DMS153 (cell line): ENCODE measurements at places on chromosomes 2 and 18.

- DNase-seq: no peak
Observed at GRCh38 chr2:160697817-160698216, 204.2 kb upstream of the RBMS1 start.

- no peak for DNase-seq
Observed at GRCh38 chr2:219728991-219729487, 101.6 kb downstream of the SLC4A3 start.

GRCh38 chr2:3610881-3611505 lies 16.1 kb downstream of the COLEC11 start:
- no peak for DNase-seq

- no peak for DNase-seq
Observed at GRCh38 chr18:34991561-34991960, 49.7 kb upstream of the MAPRE2 start.

DNA sequence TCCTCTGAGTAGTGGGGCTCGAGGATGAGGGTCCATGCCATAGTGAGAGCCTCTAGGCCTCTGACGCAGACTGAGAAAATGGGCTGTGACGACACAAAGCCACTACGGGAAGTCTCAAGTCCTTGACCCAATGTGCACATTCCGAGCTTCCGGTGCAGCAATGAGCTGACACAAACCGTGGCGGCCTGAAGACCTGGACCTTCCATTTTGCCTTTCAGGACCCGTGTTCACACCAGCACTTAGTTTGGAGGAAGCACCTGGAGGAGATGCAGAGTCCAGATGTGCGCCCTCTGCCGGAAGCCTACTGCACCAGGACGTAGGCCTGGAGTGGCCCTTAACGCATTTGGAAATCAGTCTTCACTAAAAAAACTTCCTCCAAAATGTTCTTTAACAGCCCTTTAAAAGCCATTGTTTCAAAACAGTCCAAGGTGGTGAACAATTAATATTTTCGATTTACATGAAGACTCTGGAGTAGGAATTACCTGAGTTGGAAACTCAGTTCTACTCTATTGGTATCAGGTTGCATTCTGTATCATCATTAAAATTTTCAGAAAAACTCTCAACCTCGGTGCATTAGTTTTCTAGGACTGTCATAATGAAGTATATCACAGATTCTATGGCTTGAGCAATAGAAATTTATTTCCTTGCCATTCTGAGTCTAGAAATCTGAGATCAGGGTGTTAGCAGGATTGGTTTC lies 33.9 kb downstream of the BMP10 start:
- DNase-seq: no peak

GRCh38 chr2:212737392-212738172 lies 199.0 kb upstream of the ERBB4 start:
- DNase-seq: no peak

DNA sequence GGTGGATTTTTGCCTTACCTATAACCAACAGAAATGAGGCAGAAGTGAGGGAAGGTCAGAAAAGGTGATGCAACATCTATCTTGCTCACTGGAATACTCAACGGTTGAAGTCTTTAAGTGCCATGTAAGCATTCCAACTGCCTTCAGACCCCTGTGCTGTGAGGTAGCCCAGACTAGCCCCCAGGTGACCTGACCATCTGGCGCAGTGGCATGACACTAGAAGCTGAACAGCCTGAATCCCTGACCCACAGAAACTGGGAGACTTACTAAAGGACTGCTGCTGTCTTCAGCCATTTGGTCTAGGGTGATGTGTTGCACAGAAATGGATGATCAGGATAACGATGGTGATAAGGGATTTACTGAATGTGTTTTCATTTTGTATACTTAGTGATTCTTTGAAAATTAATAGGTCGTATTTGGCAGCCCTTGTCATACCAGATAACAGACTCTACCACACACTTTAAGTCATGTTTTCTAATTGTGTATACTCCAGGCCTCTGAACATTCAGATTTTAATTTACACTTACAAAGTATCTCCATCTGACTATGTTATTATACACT lies 161.5 kb downstream of the STK39 start:
- no peak for DNase-seq

DNA sequence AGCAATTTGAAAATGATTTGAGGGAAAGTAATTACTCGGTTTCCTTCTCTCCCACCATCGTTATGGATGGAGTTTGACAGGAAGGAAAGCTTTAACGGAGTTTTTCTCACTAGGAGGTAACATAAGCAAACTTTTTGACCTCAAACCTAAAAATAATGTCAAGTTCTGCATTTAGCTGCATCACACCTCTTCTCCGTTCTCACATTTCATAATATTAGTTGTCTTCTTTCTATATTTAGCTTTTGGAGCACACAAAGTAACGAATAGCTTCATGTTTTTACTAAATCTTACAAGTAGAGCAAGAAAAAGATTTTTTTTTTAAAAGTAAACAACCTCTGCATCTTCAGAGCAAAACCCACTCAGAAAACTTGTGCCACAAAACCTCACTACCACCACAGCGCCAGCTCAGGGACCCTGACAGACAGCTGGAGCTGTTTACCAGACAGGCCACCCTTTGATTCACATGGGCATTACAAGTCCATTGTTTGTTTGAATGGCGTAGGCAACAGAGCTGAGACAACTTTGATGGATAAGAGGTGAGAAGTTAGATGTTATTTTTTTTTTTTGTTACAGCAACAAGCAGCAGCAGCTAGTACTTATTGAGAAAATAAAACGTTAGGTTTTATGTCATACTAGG lies 21.9 kb upstream of the ICOS start:
- no peak for DNase-seq
